Stimulated activated CD8-positive, alpha-beta memory T cell treated with anti-CD3 and anti-CD28 coated beads, Interleukin-2, amount 100 ng/mL, for 1 hour (primary cell): ENCODE measurements at places on chromosomes 3 and 15.

DNA sequence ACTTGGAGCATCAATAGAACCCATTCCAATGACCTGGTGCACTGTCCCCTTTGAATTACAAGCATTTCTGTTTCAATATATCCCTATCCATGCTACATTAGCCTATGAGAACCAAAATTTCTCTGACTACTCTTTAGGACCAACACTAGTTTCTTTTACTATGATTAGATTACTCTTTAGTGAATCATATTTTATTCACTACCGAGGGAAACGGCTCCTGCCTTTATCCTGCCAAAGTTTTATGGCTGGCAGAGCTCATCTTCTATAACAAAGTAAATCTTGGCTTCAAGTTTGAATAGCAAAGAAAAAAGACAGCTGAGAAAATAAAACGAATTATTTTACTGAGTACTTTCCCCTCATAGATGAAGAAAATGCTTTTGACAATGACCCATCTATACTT, 120.9 kb downstream of the SLC9A9 start:
- no peak for DNase-seq

- DNase-seq: peak; percentile 6
Observed at GRCh38 chr3:119352034-119352609, 57.9 kb downstream of the ARHGAP31 start.

- DNase-seq: no peak
Observed at GRCh38 chr3:24508423-24508839, 13.8 kb upstream of the THRB start.

- no peak for DNase-seq
Observed at GRCh38 chr3:189282741-189283140, 111.0 kb downstream of the TPRG1 start.

GRCh38 chr3:129606636-129607390, at the start of gene PLXND1:
PLXND1 (minus strand) TSS chr3:129606676; CDS start chr3:129606639, 37 bp downstream.
- DNase-seq: peak; percentile 20
